ENCODE measurements at places on chromosomes 6 and 20. TPM values are rescaled to one million over a fixed set of nuclear protein-coding genes. Genes with fewer than 3 reads are reported as not detected.
A peak's percentile ranks its signal among the peaks of the same experiment; 100 is the strongest.

GRCh38 chr6:111566873-111567517, 38.7 kb downstream of the TRAF3IP2 start:
- peak overlapping the region; percentile 60 for H3K4me3 ChIP-seq
- no peaks in the 10 kb centered on the region for H3K27me3 ChIP-seq
- peak overlapping the region; percentile 88 for H3K27ac ChIP-seq
- peaks cover 72% of the 10 kb centered on the region for H3K36me3 ChIP-seq
- DNase-seq = peak; percentile 33

GRCh38 chr6:107767637-107768036, 56.5 kb downstream of the SCML4 start:
- no peak overlapping the region for H3K4me3 ChIP-seq
- no peak for DNase-seq
- no peak overlapping the region for H3K27ac ChIP-seq
- H3K27me3 ChIP-seq = no peaks in the 10 kb centered on the region

- DNase-seq = no peak
- H3K4me1 ChIP-seq = no peaks in the 10 kb centered on the region
- no peak overlapping the region for H3K27ac ChIP-seq
- H3K27me3 ChIP-seq = no peaks in the 10 kb centered on the region
Observed at GRCh38 chr6:161235776-161236633, 37.9 kb downstream of the AGPAT4 start.

GRCh38 chr6:107509506-107509905, 19.6 kb downstream of the SOBP start:
- no peaks in the 10 kb centered on the region for H3K36me3 ChIP-seq
- peaks cover 4% of the 10 kb centered on the region for H3K27me3 ChIP-seq
- no peak overlapping the region for H3K4me3 ChIP-seq
- no peak overlapping the region for H3K27ac ChIP-seq
- peaks cover 7% of the 10 kb centered on the region for H3K4me1 ChIP-seq

POM121L2 gene
- not detected for total RNA-seq

DNA sequence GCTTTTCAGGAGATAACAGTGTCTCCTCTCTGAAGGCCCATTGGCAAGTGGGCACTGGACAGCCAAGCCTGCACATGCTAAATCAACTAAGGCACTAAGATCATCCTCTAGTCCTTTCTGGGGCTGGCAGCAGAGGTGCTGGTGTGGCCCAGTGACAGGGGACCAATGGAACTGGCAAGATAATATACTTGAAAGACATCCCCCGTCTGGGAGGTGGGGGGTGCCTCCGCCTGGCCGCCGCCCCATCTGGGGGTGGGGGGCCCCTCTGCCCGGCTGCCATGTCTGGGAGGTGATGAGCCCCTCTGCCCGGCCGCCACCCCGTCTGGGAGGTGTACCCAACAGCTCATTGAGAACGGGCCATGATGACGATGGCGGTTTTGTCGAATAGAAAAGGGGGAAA, 223.3 kb downstream of the UNC5CL start:
- H3K4me3 ChIP-seq = no peak overlapping the region
- H3K27ac ChIP-seq = no peak overlapping the region
- H3K36me3 ChIP-seq = no peaks in the 10 kb centered on the region
- H3K27me3 ChIP-seq = no peaks in the 10 kb centered on the region
- no peaks in the 10 kb centered on the region for H3K4me1 ChIP-seq
- no peak for DNase-seq

DNA sequence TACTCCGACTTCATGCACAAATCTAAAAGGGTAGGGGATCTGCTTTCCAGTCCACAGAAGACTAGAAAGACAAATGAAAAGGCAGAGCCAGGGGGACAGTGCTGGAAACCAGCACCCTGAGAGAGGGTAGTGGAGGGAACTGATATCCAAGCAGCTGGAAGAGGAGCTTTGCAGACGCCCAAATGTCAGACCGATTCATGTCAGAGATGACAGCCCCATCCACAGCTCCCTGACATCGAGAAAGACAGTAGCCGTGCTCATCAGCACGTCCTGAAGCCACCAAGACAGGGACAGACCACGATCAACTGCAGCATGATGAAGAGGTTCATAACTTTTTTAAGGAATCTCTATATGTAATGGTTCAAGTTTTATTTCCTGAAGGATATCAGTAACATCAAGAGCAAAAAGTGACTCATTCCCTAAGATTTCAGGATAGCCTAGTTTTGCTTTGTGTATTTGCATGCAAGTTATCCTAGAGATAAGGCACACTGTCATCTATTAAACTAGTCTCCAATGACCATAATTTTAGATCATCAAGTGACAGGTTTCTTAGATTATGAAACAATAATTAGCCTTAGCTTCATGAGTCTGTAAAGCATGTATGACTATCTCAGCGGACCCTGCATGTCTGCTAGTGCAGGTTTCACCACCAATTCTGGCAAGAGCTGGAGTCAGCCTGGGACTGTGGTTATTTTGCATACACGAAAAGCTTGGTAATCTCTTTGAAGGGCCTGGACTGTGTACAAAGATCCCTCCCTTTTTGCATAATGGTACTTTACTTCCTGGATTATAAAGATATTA, 43.0 kb downstream of the PRDM1 start:
- H3K27ac ChIP-seq = no peak overlapping the region
- peaks cover under 1% of the 10 kb centered on the region for H3K27me3 ChIP-seq
- no peak for DNase-seq
- H3K36me3 ChIP-seq = no peaks in the 10 kb centered on the region
- peaks cover 30% of the 10 kb centered on the region for H3K4me1 ChIP-seq

CTCFL gene
- not detected for total RNA-seq

GPX5 gene
- total RNA-seq = not detected

DZANK1 gene
- 1.4 TPM for total RNA-seq

SLC25A27 gene
- total RNA-seq = not detected

DNA sequence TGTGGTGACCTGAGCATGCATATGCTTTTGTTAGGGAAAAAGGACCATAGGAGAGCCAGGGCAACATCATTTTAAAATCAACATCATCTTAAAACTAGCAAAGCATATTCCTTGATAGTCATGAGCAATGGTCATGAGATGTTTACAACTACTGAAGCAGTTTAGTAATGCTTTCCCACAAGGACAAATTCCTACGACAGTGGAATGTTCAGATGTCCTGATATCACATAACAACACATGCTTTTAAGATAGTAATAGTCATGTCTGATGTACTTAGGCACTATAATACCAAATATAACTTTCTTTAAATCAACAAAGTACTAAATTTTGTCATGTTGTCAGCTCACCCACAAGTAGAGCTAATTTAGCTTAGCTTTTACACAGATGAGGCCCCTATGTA, 370.3 kb downstream of the HTR1B start:
- no peak overlapping the region for H3K4me3 ChIP-seq
- no peak overlapping the region for H3K27ac ChIP-seq

SEL1L2 gene
- total RNA-seq = not detected

DNA sequence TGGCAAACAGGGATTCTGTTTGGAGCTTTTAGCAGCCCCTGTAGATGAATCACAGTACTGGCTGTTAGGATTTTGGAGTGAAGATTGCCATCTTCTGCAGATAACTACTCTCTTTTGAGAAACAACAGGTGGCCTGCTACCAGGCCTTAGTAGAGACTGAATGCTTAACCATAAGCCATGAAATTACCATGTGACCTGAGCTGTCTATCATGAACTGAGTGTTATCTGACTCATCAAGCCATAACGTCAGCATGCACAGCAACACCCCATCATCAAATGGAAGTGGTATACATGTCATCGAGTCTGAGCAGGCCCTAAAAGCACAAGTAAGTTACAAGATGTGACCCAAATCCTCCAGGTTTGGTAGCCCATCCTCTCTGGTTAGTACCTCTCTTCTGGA, 132.6 kb downstream of the GPR63 start:
- H3K36me3 ChIP-seq = no peaks in the 10 kb centered on the region
- H3K4me1 ChIP-seq = no peaks in the 10 kb centered on the region
- peaks cover 2% of the 10 kb centered on the region for H3K27me3 ChIP-seq
- DNase-seq = no peak
- no peak overlapping the region for H3K27ac ChIP-seq

TBXT gene
- total RNA-seq = not detected

- DNase-seq = no peak
- H3K4me1 ChIP-seq = peaks cover 13% of the 10 kb centered on the region
- H3K27me3 ChIP-seq = peaks cover 8% of the 10 kb centered on the region
Observed at GRCh38 chr6:166768761-166769160, 141.7 kb upstream of the RPS6KA2 start.

Measured in activated CD8-positive, alpha-beta T cell treated with anti-CD3 and anti-CD28 coated beads, Interleukin-2, amount 10 ng/mL, durations not matched to agents 7 days and 5 days (primary cell).